ENCODE measurements at places on chromosomes 6 and 20.

- no peak for DNase-seq
Measured at GRCh38 chr6:90386399-90387382, 90.0 kb upstream of the BACH2 start.

- DNase-seq, result no peak
Measured at GRCh38 chr6:136037876-136038460, 186.5 kb downstream of the PDE7B start.

DNA sequence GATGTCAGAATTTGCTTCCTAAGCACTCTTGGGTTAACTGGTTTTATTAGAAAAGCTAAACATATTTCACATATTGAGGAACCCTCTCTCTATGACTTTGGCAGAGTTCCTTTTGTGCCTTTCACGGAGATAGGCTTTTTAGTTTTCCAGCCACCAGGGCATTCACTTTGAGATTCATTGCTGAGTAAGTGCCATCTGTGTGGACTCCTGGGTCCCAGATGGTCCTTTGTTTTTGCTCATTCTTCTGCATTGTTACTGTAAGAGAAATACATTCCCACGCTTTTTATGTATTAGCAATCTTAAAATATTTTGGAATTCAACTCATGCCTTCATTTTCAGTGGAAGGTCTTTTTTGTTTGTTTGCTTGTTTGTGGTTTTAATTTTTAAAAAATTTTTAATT, 76.3 kb upstream of the PHACTR2 start:
- DNase-seq, result no peak

DNA sequence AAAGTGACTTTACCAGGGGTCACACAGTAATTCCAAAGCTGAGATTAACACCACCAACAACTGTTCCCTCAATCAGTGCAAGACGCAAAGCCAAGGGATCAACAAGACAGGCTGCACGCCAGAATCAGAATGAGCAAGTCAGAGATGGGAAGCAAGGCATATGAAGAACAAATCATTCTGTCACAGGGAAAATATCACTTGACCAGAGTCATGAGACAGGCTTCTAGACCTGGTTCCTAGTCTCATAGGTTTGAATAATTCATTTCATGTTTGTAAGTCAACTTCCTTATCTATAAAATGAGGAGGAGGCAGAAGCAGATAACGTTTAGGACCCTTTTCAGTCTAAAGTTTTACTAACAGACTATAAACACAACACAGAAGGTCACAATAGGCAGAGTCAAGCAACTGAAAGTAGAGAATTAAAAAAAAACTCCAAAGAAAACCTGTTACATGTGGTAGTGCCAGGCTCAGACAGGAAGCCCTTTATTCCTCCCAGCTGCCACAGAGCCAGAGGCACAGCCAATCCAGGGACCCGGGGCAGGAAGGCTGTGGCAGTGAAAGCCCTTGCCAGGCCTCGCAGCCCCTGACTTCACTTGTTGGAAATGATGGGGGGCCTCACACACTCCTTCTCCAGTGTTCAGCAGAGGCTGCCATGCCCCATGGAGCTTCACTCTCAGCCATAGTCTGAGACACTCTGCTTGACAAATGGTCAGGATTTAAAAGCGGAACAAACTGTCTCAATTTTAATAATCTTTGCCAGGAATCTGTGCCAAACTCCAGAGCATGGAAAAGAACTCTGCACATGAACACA, 29.2 kb upstream of the DST start:
- DNase-seq, result no peak

GRCh38 chr20:52998268-52998667, 26.1 kb downstream of the TSHZ2 start:
- no peak for DNase-seq

GRCh38 chr6:17741507-17741906, 34.8 kb upstream of the NUP153 start:
- no peak for DNase-seq

- no peak for DNase-seq
Measured at GRCh38 chr6:118939683-118940082, 4.7 kb upstream of the MCM9 start.

GRCh38 chr20:17562804-17563305, 7.0 kb upstream of the DSTN start:
- no peak for DNase-seq

- no peak for DNase-seq
Measured at GRCh38 chr20:3658716-3659491, 4.3 kb downstream of the GFRA4 start.

DNA sequence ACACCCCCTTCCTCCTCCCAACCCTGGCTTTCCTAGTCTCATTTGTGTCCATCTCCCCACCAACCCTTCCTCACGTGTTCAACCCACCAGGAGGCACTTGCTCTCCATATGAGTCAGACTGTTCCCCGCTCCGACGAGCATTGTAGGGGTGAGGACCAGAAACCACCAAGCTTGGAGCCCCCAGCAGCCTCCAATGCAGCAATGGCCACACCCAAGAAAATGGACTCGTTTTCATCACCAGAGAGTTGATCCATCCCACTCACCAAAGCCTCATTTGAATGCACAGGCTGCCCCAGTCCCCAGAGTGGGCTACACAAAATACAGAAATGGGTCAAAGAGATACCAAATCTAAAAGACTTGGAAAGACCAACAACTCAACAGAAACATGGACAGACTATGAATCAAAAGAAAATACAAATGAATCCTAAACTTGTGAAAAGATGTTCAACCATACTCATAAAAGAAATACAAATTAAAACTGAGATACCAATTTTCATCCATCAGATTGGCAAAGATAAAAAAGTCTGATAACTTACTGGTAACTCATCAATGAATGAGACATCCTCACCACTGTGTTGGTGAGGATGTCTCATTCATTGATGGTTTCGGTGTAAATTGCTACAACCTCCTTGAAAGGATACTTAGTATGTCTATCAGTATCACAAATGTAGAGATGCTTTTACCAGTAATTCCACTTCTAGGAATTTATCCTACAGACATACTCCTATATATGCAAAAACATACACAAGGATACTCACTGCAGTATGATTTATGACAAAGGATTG, 68.1 kb downstream of the TRERF1 start:
- DNase-seq, result no peak

DNA sequence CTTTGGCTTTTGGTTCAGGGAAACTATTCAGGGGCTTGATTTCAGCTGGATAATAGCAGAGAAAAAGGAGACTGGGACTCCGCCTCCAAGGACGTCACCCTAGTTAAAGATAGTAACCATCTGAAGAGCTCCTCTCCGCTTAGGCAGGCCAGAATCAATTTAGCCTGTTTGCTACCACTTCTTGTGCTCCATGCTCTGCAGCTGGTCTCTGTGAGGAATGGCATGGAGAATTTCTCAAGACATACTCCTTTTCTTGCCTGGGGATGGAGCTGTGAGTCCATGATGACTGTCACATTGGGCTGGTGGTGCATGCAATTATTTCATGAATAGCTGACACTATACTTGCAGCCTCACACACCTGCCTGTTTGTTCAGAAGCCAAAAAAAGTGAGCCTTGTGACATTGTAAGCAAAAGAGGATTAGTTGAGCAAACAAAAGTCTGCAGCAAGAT, 61.4 kb downstream of the TXLNB start:
- peak; percentile 42 for DNase-seq

GRCh38 chr6:27986928-27987725, 30.1 kb downstream of the OR2B6 start:
- DNase-seq, result no peak

DNA sequence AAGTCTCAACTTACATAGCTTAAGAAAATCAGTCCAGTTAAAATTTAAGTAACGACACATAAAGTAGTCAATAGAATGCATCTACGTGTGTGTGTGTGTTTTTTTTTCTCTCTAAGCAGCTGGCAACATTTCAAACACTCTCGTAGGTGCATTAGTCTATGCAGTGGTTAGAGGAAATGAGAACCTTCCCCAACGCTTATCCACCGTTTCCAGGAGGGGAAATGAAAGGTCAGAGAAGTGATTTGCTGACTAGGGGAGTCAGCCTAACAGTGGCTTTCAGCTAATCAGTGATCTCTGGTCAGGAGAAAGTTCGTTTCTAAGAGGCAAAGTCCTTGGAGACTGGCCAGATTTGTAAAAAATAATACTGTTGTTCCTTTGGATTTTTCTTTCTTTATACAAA, 806.6 kb downstream of the C6orf118 start:
- no peak for DNase-seq

GRCh38 chr6:23389386-23389785, 736.6 kb upstream of the NRSN1 start:
- DNase-seq, result no peak

GRCh38 chr6:150634964-150635292, 35.2 kb downstream of the PLEKHG1 start:
- no peak for DNase-seq

GRCh38 chr20:50415021-50415515, 95.1 kb upstream of the PTPN1 start:
- DNase-seq, result no peak

GRCh38 chr6:46353528-46353927, 137.7 kb downstream of the RCAN2 start:
- DNase-seq, result no peak

DNA sequence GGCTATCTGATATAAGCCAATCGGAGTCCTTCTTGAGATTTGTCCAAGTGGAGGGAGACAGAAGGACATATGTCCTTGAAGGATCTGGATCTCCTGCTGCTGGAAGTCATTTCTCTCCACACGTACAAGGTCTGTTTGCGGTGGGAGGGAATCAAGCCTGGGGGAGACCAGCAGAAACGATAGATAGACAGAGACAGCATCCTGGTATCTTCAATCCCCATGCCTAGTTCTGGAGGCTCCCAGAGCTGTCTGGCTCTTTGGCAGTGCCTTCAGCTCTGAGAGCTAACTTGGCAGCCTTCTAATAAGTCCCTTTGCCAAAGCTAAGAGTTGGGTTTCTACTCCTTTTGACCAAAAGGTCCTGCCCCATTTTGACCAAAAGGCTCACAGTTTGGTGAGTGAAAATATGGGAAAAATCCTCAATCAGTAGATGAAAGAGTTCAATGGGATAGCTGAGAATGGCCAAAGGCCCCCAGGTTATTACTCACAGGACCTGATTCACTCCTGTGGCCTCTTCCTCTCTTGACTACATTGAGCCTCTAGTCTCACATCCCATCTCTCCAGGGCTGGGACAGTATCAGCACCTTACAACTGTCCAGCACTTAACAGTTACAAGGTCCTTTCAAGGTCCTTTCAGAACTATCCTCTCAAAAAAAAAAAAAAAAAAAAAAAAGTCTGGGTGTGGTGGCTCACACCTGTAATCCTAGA, 20.3 kb downstream of the AARS2 start:
- DNase-seq, result no peak

DNA sequence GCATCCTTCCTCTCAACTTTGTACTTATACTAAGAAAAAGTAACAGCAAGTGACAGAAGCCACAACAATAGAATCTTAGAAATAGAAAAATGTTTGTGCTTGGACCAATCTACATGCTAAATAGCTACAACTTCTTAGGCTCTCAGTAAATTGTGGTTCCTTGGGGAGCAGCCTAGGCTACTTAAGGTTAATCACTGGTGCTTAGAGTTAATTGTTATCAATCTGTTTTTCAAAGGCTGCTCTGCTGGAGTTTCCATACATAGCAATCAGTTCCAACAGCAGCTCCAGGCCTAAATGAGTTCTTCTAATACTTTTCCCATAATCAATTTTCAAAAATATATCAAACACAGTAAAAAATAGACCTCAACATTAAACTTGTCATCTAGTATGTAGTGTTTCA, 571.4 kb downstream of the EPHA7 start:
- DNase-seq, result no peak

DNA sequence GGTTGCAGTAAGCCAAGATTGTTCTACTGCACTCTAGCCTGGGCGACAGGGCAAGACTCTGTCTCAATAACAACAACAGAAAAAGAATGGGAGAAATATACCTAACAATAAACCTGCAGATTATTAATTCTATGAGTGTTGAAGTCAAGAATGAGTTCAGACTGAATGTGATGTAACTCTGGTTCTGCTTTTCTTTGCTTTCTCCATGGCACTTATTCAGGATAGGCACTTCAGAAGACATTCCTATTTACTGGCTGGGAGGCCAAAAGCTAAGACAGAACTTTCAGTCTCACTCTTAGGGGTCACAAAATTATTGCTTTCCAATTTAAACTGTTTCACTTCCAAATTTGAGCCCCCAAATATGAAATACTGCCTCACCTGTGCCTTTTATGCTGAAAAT, 15.7 kb upstream of the PRIM2 start:
- no peak for DNase-seq

DNA sequence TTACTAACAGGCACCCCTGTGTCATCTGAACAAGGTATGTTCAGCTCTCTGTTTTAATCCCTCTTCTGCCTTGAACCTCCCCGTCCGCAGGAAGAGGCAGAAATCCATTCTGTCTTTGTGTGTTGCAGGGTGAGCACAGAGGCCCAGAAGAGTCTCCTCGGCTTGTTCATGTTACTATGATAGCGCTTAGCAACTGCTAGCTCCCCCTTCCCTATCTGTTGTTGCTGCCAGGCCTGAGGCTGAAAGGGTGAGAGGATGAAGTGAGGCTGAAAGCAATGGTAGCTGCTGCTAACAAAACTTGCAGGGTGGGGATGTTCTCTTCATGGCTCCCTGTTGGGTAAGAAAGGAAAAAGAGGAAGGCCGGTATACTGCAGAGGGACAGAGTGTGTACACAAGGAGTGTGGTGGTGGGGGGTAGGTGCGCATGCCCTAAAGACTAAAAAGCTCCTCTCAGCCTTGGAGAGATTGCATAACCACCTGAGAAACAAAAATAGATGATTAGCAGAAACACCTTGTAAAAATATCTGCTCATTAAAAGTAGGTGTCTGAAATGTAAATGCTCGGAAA, 55.2 kb upstream of the CITED2 start:
- DNase-seq, result no peak

- DNase-seq, result no peak
Measured at GRCh38 chr6:151916680-151917164, 109.2 kb downstream of the ESR1 start.

- DNase-seq, result no peak
Measured at GRCh38 chr20:63138855-63139341, 77.0 kb downstream of the YTHDF1 start.

- no peak for DNase-seq
Measured at GRCh38 chr6:33772082-33772830, 16.7 kb downstream of the LEMD2 start.

DNA sequence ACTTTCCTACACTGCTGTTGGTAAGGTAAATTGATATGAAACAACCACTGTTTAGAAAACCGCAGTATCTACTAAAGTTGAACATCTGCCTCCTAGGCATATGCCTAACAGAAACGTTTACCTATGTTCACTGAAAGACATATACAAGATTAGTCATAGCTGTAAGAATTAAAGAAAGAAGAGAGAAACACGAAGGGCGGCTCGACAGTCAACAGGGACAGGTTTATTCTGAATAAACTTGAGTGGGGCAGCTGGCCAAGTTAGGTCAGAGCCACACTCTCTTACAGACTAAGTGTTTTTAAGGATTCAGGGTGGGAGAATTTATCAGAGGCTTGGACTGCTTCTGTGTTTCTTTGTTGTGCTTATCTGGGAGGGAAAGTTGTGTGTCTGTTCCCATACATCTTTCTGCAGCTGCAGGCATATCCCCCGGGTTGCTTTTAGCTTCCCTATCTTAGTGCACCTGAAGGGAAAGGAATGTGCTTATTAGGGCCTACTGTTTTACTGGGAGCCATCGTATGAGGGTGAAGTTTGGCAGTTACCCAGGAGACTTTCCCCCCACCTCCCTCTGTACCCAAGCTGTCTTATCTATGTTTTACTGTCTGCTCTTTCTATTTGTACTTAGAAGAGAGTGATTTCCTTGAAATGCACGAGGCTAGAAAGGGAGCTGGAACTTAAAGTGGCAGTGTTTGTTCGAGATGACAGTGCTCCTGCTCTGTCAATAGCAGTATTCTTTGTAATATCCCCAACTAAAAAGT, 20.4 kb downstream of the PROCR start:
- no peak for DNase-seq

Data from CD4-positive, alpha-beta T cell treated with Interleukin-15 for 4 hours (primary cell).